ENCODE measurements at places on chromosomes 2 and 18. TPM values are rescaled to one million over a fixed set of nuclear protein-coding genes. Genes with fewer than 3 reads are reported as not detected.

The TTR gene
- not detected for total RNA-seq

The ANKRD62 gene
- total RNA-seq = 0.20 TPM

DNA sequence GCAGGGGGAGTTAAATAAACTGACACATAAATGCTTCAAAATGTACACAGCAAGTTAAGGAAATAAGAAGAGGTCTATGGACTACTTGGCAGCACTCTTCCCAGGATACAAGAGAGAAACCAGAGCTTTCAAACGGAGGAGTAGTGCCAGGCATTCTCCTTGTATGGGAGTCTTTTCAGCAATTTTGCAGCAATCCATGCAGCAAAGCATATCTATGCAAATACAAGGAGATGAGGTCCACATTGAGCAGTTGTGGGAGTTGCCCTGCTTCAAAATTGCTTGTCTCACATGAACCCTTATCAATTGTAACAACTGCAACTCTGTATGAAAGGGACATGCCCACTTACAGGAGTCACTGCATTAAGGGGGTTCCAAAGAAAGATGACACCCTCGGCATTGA, 37.8 kb downstream of the SCN9A start:
- H3K4me1 ChIP-seq = no peaks in the 10 kb centered on the region
- no peak overlapping the region for H3K27ac ChIP-seq
- no peak for DNase-seq
- no peaks in the 10 kb centered on the region for H3K36me3 ChIP-seq
- H3K4me3 ChIP-seq = no peak overlapping the region

GRCh38 chr2:19607931-19608771, 249.7 kb upstream of the OSR1 start:
- H3K36me3 ChIP-seq = no peaks in the 10 kb centered on the region
- no peak overlapping the region for H3K4me3 ChIP-seq
- no peaks in the 10 kb centered on the region for H3K4me1 ChIP-seq

DNA sequence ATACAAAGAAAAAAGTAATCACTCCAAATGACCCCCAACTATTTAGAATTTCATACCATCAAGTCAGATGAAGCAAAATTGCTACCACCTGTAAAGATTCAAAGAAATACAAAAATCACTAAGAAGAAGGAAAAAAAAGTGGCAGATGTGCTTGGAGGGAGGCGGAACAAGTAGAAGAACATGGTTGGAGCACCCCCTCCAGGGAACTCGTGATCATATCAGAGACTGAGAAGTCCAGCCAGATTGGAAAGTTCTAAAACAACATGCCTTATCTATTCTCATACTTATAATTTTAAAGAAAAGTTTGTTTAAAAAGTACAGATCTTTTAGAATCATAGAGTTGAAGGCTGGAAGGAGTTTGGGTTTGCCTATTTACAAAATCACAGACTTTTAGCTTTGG, 113.4 kb upstream of the CYP26B1 start:
- H3K36me3 ChIP-seq = no peaks in the 10 kb centered on the region
- H3K27ac ChIP-seq = no peak overlapping the region
- H3K4me3 ChIP-seq = no peak overlapping the region
- no peaks in the 10 kb centered on the region for H3K4me1 ChIP-seq
- no peak for DNase-seq

GRCh38 chr2:64607381-64608304, 46.1 kb downstream of the SERTAD2 start:
- no peaks in the 10 kb centered on the region for H3K27me3 ChIP-seq
- no peak overlapping the region for H3K4me3 ChIP-seq
- H3K27ac ChIP-seq = peak overlapping the region; percentile 62
- H3K36me3 ChIP-seq = no peaks in the 10 kb centered on the region

DNA sequence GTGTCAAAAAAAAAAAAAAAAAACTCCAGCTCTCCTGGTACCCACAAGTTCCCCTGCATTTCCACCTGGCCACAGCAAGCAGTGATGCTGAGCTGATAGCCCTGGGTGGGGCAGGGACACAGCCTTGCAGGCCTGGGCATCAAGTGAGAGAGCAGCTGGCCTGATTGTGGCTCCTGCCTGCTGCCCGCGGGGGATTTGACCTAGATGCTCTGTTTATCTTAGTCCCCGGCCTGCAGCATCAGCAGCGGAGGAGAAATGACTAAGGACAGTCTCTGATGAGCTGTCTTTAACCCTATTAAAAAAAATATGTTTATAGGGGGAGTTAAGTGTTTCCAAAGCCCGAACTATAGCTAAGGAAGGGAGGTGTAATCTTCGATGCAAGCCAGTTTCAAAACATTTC, 102.6 kb downstream of the MTCL1 start:
- DNase-seq = no peak
- H3K27me3 ChIP-seq = no peaks in the 10 kb centered on the region
- H3K4me3 ChIP-seq = no peak overlapping the region
- H3K36me3 ChIP-seq = no peaks in the 10 kb centered on the region
- H3K4me1 ChIP-seq = no peaks in the 10 kb centered on the region
